ENCODE measurements at places on chromosomes 11 and 22.

DNA sequence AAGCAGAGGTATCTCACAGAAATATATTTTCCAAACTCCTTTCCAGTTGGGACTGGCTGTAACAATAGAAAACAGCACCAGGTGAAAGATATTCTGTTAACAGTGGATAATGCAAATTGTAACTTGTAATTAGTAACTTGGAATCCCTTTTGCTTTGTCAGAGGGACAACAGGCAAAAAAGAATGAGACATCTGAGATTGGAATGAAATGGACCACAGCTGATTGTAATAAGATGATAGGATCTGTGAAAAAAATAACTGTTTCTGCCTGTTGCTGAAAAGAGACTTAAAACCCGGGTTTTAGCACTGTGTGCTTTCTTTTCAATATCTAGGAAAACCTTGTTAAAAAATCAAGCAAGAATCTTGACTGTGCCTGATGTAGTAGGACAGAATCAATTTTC lies 655.7 kb downstream of the METTL15 start:
- DNase-seq, result no peak

GRCh38 chr11:78030429-78031325 lies 7.6 kb upstream of the KCTD14 start:
- no peak for DNase-seq

DNA sequence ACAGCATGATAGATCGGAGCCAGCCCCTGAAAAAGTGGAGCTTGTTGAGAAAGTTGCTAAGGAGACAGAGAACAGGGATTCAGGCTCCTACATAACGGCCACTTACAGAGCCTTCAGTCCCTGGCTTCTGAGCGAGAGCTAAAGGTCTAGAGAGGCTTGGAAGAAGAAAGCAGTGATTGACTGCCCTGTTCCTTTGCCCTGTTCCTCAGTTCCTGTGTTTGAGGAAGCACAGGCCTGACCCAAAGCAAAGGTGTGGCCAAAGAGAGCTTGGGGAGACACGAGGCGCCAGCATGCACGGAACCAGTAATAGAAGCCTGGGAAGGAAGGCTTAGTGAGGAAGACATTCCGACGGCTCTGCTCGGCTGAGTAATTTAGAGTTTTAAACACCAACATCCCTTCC lies 74.1 kb upstream of the CSNK2A3 start:
- DNase-seq, result no peak

GRCh38 chr11:33172996-33173395 lies 11.7 kb upstream of the CSTF3 start:
- DNase-seq, result no peak

- no peak for DNase-seq
Observed at GRCh38 chr11:16365581-16366228, 9.4 kb upstream of the SOX6 start.
